ENCODE measurements at places on chromosomes 16 and 17.

DNA sequence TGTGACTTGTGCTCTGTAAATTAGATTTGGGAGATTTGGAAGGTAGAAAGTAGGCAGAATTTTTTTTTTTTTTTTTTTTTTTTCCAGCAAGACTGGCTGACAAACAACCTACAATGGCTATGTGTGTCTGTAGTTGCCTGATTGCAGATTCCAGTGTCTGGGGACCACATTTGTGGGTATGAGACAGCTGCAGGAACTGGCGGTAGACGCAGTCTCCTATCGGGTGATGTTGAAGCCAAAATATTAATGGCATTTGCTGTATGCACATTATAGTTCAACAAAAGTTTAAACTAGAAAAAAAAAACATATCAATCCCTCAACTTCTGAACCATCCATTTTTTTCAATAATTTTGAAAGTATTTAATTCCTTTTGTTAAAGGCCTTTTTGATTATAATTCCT, 665.2 kb downstream of the TOX3 start:
- DNase-seq, result no peak

- DNase-seq, result peak; percentile 65
These were observed at the start of gene XAF1 for GRCh38 chr17:6755731-6756184. Gene XAF1 (plus strand): TSS chr17:6756046. CDS start chr17:6756079, 33 bp downstream.

DNA sequence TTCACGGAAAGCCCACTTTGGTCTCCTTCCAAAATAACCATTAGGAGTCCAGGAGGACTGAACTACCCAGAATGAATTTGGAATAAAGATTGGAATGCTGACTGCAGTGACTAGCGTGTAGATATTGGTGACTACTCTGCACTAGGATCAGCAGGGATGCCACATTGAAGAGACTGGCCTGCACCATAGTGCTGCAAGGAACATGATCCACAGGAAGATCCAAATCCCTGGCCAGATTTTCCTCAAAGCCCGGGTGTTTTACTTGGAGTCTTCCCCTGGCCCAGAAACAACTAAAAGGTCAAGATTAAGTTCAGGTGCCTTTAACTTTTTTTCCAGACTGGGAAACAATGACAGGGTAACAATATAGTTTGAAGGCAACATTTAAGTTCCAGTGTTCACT, 870.4 kb downstream of the CDH8 start:
- no peak for DNase-seq

DNA sequence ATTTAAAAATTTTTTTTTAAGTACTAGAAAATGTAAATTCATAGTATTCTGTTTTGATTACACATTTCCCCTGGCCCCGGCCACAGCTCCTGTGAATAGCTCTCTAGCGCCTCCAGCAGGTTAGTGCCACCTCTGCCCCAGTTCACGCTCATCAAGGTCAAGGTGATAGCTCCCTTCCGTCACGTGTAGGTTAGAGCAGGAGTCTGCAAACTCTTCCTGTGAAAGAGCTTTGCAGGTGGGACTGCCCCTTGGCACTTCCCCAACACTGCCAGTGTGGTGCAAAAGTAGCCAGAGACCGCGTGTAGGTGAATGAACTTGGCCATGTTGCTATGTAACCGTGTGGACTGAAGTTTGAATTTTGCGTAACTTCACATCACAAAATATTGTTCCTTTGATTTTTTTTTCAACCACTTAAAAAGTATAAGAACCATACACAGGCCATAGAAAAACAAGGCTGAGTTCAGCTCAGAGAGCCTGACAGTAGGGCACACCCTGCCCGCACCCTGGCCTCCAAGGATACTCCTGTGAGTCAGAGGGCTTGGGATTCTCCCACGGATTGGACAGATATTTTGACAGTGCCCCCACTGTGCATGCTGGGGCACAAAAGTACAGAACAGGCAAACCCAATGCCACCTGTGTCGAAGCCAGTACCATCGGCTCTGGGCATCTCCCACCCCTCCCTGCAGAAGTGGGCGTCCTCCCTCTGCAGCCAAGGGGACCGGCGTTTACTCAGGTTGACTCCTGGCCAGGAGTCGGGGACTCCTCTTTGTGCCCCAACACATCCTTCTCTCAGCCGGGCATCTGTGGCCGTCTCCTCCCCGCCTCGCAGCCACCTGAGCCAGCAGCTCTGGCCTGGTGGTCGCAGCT, 92.0 kb upstream of the CHMP6 start:
- peak; percentile 91 for DNase-seq

DNA sequence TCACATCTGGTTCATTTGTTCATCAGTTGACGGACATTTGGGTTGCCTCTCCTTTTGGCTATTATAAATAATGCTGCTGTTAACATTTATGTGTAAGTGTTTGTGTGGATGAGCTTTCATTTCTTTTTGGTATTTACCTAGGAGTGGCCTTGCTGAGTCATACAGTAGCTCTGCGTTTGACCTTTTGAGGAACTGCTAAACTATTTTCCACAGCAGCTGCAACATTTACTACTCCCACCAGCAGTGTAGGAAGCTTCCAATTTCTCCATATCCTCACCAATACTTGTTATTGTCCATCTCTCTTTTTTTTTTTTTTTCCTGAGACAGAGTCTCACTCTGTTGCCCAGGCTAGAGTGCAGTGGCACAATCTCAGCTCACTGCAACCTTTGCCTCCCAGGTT, 20.7 kb upstream of the PLCG2 start:
- DNase-seq, result no peak

- no peak for DNase-seq
These were observed 31.7 kb downstream of the CLTC start for GRCh38 chr17:59651346-59651745.

DNA sequence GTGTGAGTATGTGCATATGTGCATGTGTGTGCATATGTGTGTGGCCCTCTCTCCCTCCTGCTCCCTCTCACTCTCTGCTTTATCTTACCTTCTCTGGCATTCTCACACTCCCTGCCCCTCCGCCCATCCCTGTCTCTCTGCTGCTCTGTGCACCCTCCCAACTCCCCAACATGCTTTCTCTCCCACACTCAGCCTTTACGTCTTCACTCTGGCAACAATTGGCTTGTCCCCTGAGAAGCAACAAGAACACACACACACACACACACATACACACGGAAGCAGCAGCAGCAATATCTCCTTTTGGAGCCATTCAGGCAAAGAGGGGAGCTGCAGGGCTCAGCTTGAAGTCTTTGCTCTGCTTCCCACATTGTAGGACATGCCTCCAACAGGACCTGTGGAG, 27.8 kb downstream of the PITPNM3 start:
- no peak for DNase-seq

DNA sequence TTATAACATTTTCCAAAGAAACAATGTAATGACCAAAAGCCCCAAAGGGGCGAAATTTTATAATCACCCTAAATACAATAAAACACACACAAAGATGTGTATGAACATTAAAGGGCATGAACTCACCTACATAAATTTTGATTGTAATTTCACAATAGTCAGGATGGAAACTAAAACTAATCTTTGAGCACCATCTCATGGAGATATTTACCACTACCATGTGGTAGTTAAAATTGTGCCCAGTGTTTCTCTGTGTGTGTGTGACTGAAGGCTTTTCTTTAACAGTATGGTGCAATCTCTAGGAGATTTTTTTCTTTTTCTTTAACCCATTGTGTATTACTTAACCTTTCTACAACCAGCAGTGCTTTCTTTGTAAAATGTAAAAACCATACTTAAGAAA, 19.7 kb upstream of the MEIOC start:
- DNase-seq, result no peak

Data from activated CD4-positive, alpha-beta memory T cell treated with anti-CD3 and anti-CD28 coated beads for 36 hours (primary cell).